ENCODE measurements at places on chromosomes 12 and 14.
A peak's percentile ranks its signal among the peaks of the same experiment; 100 is the strongest.

GRCh38 chr12:79527473-79527872 lies 163.3 kb downstream of the PAWR start:
- no peak for DNase-seq

- no peak for DNase-seq
Measured at GRCh38 chr12:84789184-84789583, 123.4 kb downstream of the SLC6A15 start.

DNA sequence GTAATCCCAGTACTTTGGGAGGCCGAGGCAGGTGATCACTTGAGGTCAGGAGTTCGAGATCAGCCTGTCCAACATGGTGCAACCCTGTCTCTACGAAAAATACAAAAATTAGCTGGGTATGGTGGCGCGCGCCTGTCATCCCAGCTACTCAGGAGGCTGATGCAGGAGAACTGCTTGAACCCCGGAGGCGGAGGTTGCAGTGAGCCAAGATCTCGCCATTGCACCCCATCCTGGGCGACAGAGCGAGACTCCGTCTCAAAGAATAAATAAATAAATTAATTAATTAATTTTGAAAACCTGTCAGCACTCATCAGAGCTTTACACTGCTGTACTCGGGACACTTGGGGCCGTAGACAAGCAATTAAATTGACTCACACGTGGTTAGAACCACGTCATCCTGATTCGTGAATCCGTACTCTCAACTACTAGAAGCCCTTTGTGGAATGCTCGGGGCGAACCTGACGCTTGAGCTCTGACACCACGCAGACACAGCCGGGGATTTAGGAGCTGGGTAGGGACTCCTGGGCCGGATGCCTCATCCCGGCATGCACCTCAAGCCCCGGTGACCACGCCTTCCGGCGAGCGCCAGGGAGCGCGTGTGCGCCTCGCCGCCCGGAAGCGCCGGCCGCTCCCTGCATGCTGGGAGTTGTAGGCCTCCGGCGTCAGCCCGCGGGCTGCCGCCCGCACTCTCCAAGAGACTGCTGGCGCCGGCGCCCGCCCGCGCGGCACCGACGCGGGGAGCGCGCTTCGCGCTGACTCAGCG lies at the start of gene XPOT:
XPOT (plus strand) TSS at position 686 of the 763 bp plus-strand sequence. CDS start 5,644 bp downstream, outside the sequence.
- peak; percentile 93 for DNase-seq

DNA sequence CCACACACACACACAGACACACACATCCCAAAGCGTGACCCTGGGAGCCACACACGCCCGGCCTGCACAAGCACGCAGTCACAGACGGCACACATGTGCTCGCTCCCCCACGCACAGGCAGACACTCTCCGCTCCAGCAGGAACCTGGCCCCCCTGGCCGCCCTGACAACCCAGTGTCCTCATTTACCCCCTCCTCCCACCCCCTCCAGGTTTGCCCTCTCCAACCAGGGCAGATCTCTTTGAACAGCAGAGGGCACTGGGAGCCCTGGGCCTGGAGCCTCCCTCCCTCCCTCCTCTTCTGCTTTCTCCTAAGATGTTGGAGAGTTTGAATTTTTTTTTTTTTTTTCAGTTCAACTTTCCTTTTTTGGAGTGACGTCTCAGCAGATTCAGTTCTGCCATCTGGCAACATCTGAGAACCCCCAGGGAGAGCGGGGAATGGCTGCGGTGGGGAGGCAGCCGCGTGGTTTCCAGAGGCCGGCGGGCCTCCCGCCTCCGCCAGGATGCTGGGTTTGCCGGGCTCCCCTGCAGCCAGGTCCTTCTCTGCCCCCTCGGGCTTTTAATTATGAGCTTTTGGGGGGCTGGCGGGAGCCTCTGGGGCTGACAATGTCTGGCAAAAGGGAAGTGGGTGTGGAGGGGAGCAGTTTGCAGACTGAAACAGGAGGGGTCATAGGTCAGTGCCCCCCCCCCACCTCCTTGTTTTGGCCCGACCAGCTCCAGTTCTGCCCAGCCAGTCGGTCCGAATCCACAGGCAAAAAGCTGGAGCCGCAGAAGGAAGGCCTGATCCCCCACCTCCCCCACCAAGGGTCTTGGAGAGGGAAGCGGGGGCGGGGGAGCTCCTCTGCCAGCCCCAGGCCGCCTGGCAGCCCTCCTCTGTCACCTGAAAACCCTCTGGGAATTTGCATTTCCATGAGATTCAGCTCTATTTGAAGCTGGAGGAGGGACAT lies 1.3 kb upstream of the NCOR2 start:
- DNase-seq = peak; percentile 60

Data from activated T-cell treated with anti-CD3 and anti-CD28 coated beads, Interleukin-2, amount 50 U/mL, for 24 hours (primary cell).